ENCODE measurements at places on chromosomes 11 and 22.

- peak; percentile 54 for DNase-seq
These were observed 12.2 kb upstream of the DCHS1 start for GRCh38 chr11:6667733-6668374.

DNA sequence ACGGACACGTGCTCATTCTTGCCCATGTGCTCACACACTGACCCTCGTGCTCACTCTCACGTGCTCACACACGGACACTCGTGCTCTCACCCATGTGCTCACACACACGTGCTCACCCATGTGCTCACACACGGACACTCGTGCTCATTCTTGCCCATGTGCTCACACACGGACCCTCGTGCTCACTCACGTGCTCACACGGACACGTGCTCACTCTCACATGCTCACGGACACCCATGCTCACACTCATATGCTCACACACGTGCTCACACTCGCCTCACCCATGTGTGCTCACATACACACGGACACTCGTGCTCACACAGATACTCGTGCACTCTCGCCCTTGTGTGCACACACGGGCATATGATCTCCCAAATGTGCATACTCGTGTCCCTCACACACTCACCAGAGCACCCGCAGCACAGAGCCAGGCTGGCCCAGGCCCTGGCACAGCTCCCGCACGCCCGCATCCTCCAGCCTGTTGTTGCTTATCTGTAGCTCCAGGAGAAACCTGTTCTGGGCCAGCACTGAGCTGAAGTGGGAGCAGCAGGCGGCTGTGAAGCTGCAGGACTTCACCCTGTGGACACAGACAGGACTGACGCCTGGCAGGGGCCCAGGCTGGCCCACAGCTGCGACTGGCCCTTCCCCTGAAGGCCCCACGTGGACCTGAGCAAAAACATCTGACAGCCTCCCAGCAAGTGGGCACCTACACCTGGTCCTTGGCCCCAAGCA, 9.3 kb downstream of the RNH1 start:
- DNase-seq: no peak

DNA sequence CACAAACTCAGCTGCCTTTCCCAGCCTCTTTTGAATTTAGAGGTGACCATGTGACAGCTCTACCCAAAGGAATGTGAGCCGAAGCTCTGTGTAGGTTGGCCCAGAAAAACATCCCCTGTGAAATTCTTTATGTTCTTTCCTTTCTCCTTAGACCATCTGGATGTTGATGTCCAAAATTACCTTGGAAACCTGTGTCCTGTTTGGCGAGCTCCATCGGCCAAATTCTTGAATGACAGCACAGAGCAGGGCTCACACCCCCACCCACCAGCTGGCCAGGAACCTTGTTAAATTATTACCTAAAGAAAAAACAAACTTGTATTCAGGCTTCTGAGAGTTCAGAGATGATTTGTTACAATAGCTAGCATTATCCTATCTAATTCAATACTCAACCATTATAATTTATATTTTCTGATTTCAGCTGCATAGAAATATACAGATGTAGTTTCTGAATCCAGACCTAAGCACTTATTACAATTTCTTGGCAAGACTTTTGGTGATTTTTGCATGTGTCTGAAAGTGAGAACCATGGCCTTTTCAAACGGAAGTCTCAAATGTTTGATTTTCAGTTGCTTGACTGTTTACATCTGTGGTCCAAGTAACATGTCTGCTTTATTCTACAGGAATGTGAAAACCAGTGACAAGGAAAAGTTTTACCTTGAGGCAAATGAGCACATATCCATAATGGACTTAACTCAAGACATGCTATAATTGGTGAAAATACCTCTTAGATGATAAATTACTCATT, 554.2 kb downstream of the NTM start:
- DNase-seq: peak; percentile 22

- no peak for DNase-seq
These were observed 25.9 kb upstream of the ST14 start for GRCh38 chr11:130133716-130134115.

GRCh38 chr11:2400762-2401435, 349 bp downstream of the TSSC4 start:
- no peak for DNase-seq

DNA sequence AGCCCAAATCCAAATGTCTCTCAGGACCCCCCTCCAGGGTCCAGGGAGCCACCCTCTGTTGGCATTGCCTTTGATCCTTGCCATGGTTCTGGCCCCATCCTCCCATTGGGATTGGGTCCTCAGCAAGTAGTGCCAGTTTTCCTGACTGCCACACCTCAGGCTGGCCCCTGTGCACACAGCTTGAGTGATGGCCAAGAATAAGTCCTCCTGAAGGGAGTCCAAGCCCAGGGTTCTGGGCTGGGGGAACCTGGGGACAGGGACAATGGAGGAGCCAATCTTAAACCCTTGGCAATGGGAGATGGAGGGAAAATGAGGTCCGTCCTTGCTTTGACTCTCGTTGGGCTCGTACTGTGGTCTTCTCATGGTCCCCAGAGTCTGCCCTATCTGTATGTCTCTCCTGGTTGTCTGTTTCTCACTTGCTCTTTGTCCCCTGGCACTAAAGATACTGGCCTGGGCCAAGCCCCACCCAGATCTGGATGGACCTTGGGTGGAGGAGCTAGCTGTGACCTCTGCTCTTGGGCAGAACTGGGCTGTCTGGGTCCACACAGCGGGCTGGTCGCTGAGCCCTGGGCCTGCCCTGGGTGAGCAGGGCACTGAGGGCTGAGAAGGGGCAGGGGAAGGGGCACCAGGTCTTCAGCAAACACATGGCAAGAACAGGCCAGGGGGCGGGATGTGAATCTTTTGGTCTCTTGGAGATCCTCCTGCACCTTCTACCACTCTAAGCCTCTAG, 2.9 kb downstream of the SOX10 start:
- DNase-seq: no peak

GRCh38 chr11:47852053-47852452, 3.9 kb upstream of the NUP160 start:
- DNase-seq: no peak

- DNase-seq: peak; percentile 84
These were observed 8.1 kb downstream of the CCDC15 start for GRCh38 chr11:124961972-124962609.

DNA sequence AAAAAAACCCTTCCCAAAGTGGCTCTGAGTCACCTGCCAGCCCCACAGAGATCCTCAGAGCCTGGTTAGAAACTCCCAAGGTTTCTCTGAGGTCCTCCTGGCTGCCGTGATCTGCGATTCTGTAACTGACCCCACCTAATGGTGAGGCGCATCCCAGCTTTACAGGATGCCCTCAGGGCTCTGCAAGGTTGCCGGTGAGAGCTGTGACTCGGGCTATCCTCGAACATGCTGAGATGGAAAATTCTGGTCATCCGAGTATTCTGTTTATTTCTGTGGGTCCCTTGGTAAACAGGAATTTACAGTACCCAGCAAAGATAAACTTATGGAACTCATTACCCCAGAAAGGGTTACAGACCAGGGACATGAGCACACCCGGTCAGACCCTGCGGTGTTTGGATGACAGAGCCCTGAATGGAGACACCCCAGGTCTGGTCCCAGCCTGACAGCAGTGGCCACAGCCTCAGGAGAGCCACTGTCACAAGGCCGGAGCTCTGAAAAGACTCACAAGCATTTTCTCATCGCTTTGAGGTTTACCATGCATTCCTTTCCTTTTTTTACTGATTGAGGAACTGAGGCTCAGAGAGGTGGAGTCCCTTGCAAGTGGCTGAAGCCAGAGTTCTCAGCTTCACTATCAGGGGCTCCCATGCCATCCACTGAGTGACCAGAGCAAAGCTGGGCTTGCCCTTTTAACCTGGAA, 22.2 kb downstream of the LIF start:
- DNase-seq: no peak

DNA sequence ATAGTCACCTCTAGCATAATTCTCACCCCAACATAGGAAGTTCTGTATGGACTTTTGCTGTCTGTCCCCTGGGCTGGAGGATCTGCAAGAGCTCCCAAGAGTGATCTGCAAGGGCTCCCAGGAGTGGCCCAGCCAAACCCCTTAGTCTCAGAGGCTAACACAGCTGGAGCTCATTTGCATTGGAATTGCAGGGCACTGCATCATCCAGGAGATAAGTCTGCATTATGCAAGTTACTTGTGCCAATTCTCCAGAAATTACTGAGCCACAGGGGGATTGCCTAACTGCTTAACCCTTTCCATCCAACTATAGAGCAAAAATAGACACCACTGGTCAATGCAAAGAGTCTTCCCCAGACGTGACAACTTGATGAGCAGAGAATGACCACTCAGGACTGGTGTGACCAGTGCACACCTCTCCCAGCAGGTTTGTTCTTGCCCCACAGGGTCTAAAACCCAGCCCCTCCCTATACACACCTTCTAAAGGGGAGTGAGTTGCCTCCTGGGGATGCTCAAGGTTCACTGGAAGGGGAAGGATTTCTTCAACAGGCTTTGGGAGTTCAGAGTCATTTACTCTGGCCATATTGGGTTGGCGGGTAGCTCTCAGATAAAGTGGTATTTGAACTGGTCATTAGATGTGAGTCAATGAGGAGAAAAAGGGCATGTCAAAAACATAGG, 38.4 kb downstream of the POU2AF3 start:
- peak; percentile 93 for DNase-seq

DNA sequence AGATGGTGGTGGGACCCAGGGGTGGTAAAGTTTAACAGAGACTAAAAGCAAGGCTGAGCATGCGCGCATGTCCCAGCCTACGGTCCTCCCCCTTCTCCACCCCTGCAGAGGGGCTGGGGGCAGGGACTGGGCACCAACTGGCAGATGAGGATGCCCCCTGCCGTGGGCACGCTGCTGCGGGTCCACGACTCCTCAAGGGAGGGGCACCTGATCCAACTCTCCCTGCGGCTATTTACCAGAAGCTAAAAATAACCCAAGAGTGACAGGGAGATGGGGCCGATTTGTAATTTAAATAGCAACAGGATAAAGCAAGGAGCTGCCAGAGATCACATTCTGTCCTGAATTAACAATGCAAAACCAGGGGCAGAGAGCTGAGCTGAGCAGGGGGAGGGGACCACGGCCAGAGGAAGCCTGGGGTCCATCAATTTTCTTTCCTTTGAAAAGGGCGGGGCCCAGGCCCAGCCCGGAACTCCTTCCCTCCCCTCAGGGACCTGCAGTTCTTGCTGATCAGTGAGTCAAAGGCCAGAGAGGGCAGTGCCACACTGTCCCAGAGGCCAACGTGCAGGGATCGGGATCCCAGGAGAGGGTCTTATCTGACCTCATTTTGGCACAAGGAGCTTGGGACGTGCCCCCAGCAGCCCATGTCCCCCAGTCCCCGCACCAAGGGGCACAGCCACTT, 8.1 kb upstream of the DGKZ start:
- DNase-seq: no peak

- peak; percentile 40 for DNase-seq
These were observed 11.5 kb upstream of the FADD start for GRCh38 chr11:70191495-70192140.

DNA sequence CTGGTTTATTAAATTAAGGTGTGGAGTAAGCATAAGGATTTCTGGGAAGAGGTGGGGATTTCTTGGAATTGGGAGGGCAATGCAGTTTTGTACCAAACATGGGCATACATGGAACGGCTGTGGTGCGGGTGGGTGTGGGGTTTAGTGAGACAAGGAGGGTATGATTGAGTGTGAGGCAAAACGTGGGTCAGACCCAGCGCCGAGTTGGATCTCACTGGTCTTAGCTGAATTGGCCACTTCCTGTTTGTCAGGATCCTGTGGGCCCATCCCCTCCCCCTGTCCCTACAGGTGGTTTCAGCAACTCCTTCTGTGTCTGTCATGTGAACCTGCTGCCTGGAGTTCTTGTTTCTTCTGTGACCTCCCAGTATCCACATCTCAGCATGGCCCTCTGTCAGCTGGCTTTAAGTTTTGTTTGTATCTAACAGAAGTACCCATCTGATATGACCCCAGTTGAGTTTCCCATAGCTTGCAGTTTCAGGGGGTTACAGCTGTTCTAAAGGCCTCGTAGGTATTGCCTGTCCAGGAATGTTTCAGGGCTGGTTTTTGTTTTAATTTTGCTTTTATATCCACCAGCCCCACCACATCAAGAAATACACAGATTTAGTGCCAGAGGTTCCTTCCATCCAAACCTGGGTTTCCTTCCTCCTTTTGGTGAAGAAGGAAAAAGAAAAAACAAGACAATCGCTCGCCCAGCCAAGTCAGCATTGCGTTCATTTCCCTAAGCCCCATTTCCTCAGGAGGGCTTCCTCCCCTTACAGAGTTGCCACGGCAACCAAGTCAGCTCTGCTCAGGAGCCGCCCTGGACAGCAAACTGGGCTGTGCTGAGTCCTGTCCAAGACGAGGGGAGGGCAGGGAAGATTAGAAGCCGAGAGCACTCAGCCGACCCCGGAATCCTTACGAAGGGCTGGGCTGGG, 6.0 kb downstream of the APOL1 start:
- DNase-seq: peak; percentile 49

DNA sequence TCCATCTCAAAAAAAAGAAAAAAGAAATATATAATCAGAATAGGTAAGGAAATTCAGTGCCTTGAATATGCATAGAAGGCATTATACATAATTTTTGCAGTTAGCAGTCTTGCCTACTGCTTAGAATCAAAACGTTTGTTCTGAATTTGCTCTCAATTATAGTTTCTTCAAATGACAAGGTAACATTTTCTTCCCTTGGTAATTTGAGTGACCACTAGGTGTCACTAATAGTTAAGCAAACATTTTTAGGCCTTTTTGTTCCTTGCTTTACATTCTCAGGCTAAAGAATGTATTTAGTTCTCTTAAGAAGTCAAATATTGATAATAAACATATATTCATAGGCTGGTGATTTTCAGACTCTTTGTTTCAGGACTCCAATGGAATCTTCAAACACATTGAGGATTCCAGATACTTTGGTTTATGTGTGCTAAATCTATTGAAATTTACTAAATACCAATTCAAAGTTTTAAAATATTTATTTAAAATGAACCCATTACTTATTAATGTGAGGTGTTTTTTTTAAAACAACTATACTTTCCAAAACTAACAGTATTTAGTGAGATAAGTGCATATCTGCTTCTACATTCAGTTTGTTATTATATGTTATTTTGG, 55.0 kb upstream of the DEPDC7 start:
- peak; percentile 68 for DNase-seq

DNA sequence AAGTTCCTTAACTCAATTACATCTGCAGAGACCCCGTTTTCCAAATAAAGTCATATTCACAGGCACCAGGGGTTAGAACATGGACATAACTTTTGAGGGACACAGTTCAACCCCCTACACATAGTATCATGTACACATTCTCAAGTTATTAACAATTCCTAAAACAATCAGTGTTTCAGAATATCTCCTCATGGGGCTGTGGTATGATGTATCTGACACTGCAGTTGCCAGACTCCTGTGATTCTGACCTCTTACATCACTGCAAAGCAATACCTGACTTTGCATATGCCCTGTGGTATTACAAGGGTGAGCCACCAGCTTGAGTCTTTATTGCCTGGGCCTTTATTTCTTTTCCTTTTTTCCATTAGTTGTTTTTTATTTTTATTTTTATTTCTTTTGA, 141.7 kb downstream of the COMMD9 start:
- DNase-seq: no peak

- DNase-seq: peak; percentile 52
These were observed 35.8 kb upstream of the HSD17B12 start for GRCh38 chr11:43644621-43645299.

DNA sequence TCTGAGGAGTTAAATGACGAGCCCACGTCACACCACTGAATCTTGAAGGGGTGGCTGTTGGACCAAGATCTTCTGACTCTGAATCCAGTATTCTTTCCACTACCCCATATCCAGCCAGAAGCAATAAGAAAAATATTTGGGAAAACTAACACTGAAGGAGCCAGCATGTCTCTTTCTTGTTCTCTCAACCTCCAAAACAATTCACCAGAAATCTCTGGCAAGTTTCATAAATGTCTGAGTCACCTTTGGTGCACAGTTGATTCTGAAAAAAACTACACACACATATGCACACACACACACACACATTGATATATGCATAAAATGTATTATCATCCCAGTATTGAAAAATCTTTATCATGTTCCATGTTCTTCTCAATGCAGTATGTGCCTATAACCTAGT, 104.3 kb upstream of the BLID start:
- DNase-seq: peak; percentile 51
